Dermis microvascular lymphatic vessel endothelial cell (primary cell): ENCODE measurements at places on chromosomes 6 and 20. TPM values are rescaled to one million over a fixed set of nuclear protein-coding genes. Genes with fewer than 3 reads are reported as not detected.

GRCh38 chr6:39239527-39240154, 10.4 kb upstream of the KCNK5 start:
- no peak for DNase-seq

GRCh38 chr20:23122321-23122720, 36.2 kb upstream of the CD93 start:
- DNase-seq: no peak

The FHL5 gene
- not detected in 2 replicates for total RNA-seq

- DNase-seq: no peak
These were observed 3.2 kb upstream of the FOXF2 start for GRCh38 chr6:1386038-1386709.

The BMP5 gene
- not detected in 2 replicates for total RNA-seq

GRCh38 chr6:117555262-117555849, 47.0 kb downstream of the GOPC start:
- DNase-seq: no peak

DNA sequence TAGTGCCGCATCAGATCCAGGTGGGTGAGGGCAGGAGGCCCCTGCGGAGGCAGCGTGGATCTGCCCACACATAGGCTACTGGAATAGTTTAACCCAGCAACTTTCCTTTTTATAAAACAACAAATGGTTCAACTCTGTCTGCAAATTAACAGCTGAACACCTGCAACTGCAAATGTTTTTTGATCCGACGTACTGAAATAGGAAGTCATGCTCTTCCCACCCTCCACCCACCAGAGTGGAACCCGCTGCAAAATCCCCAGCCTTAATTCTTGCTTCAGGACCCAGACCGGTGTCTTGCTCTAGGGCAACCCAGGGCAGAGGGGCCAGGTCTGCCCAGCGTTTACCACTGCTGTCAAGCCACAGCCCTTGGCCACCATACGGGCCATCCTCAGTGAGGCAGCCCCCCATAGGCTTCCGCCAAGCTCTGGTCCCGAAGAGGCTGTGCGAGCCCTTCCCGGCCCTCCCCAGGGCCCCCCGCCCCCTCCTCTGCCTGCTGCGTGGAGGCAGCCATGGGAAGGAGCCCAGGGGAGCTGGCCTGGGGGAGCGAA, 334.3 kb downstream of the ZFAND3 start:
- no peak for DNase-seq

The PROKR2 gene
- total RNA-seq: not detected in 2 replicates

The AIG1 gene
- total RNA-seq: 11.0 and 18.2 TPM in 2 replicates

DNA sequence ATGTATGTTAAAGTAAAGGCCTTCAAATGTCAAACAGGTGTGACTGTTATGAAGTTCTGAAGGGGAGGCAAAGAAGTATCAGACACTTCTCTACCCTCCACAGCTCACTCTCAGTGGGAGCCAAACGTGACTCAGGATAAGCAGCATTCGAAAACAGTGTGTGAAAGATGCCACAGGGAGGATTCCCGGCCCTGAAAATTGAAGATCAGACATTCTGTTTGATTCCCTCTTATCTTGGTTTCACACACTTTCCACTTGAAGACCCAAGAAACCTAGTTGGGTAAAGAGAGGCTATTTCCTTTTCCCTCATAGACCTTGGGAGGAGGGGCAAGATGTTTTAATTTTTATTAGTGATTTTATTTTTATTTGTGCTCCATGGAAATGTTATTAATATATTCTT, 164.2 kb upstream of the SUPT3H start:
- DNase-seq: no peak

The GPR6 gene
- not detected in 2 replicates for total RNA-seq

- DNase-seq: no peak
These were observed 31.9 kb upstream of the ENPP1 start for GRCh38 chr6:131775886-131776285.

DNA sequence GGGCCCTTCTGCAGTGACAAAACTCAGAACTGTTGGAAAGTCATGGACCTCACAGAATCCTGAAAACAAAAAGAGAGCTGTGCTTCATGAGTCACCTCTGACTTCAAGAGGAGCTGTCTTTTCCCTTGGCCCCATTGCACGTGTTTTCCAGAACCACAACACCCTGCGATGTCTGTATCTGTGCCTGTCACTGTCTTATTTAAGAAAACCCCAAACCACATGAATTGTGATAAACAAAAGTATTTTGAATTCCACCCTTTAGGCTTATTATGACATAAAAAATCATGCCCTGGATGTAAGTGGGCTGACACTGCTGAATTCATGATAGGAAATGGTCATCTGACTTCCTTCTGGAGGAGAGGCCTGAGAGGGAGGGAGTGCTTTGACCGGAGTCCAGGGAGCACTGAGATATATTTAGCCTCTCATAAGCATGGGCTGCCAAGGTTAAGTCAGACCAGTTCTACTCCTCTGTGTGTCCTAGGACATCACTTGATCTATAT, 96.4 kb upstream of the DUSP22 start:
- DNase-seq: no peak

DNA sequence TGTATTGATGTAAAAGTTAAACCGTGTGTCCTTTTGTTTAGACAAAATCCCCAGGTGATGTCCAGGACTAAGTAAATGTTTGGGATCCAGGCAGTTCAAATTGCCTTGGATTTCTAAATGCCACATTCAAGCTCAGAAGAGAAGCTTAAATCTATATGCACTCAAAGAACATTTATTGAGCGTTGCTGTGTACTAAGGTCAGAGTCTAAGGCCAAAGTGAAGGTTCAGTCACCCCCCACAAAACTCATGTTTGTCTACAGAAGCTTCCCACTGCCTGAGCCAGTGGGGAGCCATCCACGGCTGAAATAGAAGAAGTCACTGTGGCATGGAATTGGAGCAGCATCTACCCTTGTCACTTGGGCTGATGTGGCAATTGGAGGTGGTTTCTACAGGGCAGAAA, 70.7 kb upstream of the INSM1 start:
- DNase-seq: no peak

DNA sequence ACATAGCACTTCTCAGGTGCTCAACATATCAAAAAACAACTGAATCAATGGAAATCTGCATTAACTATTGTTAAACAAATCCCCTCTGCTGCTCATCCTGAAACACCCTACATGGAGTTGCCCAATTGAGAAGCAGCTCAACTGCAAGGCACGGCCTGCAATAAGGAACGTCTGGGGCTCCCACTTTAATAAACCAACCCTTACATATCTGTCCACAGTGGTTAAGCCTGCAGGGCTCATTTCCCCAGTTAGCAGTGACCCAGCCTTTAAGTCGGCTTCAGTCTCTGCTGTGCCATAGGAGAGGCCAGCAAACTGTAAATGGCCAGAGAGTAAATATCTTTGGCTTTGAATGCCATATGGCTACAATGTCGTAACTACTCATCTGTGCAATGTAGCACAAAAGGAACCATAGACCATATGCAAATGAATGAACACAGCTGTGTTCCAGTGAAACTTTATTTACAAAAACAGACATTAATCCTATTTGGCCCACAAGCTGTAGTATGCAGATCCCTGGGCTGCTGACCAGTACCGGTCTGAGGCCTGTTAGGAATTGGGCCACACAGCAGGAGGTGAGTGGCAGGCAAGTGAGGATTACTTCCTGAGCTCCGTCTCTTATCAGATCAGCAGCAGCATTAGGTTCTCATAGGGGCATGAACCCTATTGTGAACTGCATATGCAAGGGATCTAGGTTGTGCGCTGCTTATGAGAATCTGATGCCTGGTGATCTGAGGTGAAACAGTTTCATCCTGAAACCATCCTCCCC, 522.7 kb upstream of the CDH4 start:
- no peak for DNase-seq

The PAX1 gene
- total RNA-seq: not detected in 2 replicates

GRCh38 chr6:48084201-48084600, 26.8 kb downstream of the PTCHD4 start:
- no peak for DNase-seq
